ENCODE measurements at places on chromosomes 7 and 10. TPM values are rescaled to one million over a fixed set of nuclear protein-coding genes. Genes with fewer than 3 reads are reported as not detected.
A peak's percentile ranks its signal among the peaks of the same experiment; 100 is the strongest.

The PTPRZ1 gene
- polyA plus RNA-seq: 0.17 TPM

The AOAH gene
- polyA plus RNA-seq: 2.7 TPM

The NEURL1 gene
- 1.2 TPM for polyA plus RNA-seq

The PDK4 gene
- polyA plus RNA-seq: 106 TPM

The MRPS24 gene
- 276 TPM for polyA plus RNA-seq

DNA sequence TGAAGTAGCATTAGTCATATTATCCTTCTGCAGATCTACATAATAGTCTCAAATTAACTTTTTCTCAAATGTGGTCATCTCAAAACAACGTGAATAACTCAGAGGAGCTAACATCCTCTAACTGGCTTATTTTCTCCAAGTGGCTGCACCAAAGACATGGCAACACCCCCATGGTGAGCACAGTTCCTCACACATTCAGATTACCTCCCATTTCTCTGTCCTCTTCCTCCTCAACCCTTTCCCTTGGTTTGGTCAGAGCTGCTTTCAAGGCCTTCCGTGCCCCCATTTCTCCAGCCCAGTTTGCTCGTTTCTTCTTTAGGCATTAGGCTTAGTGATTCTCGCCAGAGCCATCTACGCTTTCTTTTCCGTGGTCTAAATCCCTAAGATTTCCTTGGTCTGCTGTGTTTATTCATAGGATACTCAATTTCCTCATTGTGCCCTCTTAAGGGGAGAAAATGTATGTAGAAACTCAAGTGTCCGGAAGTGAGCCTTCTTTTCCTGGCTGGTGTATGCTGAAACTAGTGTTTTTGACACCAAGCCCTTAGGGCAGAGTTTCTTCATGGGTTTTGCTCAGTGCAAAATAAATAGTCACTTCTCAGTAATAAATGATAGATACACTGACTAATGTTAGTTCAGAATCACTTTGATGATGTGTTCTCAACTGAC lies 2.6 kb downstream of the MET start:
- DNase-seq: no peak

DNA sequence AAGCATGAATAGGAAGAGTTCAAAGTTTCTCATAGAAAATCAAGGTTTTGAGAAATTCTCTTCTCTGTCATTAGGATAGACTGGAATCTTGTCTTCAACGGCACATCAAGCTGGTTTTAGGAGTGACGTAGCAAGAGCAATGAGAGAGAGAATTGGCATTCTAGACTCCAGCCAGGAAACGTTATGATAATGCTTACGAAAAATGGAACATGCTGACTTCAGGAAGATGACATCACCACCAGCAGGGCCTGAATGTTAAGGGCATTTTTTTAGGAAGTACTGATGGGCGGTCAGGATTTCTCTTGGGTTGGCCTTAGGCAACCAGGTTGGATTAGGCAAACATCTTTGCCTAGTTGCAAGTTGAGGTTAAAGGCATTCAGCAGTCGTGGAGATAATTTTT lies 213.2 kb upstream of the CTBP2 start:
- DNase-seq: no peak

- DNase-seq: no peak
Observed at GRCh38 chr10:4733150-4733842, 92.7 kb upstream of the AKR1E2 start.

DNA sequence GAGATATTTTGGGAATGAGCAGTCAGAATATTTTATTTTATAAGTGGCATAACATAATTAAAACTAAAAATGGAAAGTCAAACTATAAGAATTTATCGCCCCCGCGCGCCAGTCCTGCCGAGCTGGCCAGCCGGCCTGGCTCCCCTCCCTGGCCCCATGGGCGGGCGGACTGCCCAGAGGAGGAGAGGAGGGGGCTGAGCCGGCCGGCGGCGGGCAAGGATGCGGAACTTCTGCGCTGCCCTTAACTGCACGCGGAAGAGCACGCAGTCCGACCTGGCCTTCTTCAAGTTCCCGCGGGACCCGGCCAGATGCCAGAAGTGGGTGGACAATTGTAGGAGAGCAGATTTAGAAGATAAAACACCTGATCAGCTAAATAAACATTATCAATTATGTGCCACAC lies 96.8 kb downstream of the DKK1 start:
- no peak for DNase-seq

- no peak for DNase-seq
Observed at GRCh38 chr10:126433351-126433750, 45.1 kb upstream of the ADAM12 start.

DNA sequence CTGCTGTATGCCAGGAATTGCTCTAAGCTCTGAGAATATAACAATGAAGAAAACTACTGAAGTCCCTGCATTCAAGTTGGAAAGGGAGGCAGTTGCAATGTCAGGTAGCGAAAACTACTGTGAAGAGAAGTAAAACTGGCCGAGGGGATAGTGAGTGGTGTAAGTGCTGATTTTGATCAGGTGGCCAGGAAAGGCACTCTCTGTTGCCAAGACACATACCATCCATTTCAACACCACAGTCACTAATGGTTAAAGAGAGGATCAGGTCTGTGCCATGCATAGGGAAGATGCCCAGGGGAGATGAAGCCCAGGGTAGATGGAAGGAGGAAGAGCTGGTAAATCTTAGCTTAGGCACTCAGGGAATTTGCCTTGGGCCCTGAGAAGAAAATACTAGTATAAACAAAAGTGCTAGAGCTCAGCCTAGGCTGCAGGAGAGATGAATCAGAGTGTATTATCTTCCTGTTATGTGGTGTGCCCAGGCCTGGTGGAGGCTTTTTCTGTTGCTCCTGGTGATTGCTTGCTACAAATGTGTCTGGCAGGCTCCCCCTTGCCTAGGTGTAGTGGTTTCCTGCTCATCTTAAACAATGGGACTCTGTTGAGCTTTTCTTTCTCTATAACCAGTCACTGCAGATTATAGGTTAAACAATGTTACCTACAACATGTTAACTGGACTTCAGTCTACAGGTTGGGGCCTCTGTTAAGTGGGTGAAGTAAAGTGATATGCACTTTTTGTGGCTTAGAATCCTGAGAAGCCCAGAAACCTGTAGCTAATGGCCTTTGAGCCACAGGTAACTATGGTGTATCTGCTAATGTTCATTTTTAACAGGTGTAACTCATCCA lies 125.5 kb downstream of the LRRC4 start:
- no peak for DNase-seq

DNA sequence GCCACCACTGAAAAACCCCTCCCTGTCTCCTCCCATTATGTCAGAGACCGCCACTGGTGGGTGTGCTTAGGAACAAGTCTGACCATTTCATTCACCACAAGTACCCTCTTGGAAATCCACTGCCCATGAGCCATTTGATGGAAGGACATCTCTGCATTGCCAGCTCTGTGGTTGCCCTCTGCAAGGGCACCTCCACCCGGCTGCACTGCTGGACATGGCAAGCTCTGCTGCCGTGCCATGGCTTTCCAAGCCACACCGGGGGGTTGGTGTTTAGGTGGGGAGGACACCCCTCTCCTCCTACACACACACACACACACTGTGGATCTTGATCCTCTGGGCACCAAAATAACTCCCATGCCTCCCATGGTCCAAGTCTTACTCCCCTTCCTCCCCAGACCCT lies 5.2 kb upstream of the PLXNA4 start:
- DNase-seq: no peak

DNA sequence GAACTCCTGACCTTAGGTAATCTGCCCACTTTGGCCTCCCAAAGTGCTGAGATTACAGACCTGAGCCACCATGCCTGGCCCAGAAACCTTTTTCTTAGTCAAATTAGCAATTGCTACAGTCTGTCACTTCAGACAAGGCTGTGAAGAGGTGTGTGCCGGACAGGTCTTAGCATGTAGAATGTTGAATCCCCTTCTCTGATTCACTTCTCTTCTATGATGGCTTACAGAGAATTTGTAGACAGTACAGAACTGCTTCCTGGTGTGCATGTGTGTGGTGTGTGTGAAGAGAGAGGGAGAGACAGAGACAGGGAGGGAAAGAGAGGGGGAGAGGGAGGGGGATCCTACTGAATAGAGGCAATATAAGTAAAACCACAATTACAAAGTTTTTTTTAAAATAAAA lies 150.4 kb downstream of the PARD3 start:
- DNase-seq: no peak

DNA sequence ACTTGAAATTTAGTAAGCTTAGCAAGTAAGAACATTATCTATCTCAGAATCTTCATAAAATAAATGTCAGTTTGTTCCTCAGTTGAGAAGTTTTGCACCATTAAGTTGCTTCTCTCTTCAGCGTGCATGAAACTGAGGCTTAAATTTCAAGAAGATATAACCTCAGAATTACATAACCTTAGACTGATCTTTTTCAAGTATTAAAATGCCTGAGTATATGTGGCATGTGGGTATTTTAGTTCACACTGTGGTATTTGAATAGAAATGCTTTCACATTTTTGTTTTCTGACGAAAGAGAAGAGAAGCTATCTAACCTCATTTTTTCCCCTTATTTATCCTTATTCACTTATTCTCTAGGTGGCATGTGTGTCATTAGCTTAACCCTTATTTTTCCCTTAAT lies 104.1 kb downstream of the PHF14 start:
- DNase-seq: no peak

GRCh38 chr7:141586878-141587277 lies 35.7 kb downstream of the AGK start:
- no peak for DNase-seq

DNA sequence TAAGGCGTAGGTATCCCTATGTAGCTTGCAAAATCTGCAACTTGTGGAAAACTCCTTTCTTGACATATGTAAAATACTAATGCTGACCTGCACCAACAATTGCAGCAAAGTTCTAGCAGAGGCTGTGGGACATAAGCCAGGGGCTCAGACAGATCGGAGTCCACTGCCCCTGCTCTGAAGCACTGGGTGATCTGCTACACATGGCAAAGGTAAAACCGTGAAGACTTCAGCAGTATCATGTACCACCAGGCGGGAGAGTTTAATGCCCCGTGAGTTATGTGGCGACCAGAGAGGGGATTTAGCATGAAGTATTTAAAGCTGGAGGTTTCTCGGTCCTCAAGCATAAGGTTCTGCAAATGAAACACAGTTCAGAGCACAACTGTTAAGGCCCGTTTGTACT lies 76.4 kb downstream of the ABCC2 start:
- peak; percentile 53 for DNase-seq

GRCh38 chr10:42973411-42973810 lies 103.5 kb upstream of the RET start:
- peak; percentile 21 for DNase-seq

DNA sequence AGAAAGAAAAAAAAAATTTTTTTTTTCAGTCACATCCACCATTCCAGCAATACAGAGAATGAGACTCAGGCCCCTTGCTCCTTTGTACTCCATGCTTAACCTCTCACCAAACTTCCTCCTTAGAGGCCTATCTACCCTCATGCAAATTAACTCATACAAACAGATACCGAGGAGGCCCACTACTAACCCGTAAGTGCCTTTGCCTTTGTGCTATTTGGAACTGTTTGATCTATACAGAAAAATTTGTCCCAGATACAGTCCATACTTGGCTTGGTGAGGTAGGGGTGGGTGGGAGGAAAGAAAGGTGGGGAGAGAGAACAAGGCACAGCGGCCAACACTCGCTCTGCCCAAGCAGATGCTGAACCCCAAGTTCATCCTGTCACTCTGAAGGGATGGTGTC lies 87.8 kb upstream of the DUSP5 start:
- no peak for DNase-seq

DNA sequence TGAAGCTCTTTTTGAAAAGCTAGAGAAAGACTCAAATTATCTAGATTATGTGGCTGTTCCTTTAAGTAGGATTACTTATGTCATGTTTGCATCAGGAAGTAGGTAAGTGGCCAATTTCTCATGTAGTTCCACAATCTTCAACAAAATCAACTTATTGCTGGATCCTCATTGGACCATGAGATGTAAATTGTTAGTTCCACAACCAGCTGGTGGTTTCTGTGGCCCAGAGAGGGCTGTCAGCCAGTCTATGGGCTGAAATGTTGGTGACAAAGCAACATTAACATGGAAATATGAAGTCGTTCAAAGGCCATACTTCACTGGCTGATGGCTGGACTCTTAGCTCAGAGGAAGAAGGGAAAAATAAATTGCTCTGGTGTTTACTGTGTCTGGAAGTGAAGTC lies 157.9 kb downstream of the PLXDC2 start:
- DNase-seq: no peak

DNA sequence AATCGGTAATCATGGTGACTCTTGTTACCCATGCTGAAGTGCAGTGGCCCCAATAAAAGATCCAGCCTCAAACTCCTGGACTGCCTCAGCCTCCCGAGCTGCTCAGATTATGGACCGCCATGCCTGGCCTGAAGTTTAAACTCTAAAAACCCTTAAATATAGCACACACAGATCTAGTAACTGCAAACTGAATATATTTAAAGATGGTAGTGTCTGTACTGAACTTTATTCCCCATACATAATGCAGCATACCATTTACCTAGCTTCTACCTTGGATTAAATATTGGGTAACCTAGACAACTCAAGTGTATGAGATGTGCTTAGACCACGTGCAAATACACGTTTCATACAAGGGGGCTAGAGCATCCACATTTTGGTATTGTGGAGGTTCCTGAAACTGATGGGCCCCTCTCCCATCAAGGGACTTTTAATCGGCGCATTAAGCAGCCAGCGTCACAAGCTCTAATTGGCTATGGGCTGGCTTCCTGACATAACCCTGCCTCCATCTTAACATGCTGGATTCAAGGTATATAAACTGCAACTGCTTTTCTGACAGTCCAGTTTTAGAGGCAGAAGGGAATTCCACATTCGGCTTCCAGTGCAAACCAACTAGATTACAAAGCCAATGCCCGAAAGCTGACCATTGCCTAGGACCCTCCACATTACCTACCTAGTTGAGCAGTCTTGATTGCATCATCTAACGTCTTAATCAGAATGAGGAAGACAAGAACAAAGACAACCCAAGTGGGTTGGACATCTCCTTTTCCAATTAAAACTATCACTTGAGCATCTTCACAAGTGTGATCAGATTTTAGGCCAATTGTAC lies 13.0 kb downstream of the HNRNPA2B1 start:
- no peak for DNase-seq

DNA sequence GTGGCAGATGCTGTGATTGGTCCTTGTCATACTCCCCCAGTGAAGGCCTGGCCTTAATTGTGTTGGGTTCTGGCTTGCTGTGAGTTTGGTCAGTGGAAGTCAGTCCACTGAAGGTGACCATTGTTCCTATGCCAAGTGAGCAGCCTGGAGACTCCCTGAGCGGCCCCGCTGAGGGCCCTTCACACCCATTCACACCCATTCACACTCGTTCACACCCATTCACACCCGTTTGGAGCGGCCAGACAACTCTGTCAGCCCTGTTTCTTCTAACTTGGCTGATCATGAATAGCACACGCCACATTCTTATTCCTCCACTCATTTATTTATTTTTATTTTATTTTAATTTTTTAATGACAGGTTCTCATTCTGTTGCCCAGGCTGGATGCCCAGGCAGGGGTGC lies 61.5 kb downstream of the C10orf120 start:
- no peak for DNase-seq

DNA sequence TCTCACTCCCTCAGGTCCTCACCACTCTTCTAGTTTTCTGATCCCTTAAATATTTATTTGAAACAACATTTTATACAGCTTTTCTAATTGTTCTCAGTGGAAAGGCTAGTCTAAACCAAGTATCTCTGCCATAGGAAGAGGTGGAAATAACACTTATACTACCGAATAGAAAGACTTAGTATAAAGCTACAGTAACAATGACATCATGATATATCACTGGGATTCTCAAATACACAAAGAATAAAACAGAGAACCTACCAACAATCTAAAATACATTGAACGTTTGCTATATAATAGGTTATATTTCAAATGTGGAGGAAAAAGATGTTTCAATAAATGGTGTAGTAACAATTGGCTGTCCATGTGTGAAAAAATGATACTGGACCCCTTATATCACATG lies 142.9 kb downstream of the KMT2C start:
- no peak for DNase-seq

- no peak for DNase-seq
Observed at GRCh38 chr10:80530251-80530650, 7.5 kb upstream of the SH2D4B start.

GRCh38 chr7:95527033-95527775 lies 41.5 kb downstream of the ASB4 start:
- peak; percentile 84 for DNase-seq
